Activated naive CD8-positive, alpha-beta T cell treated with anti-CD3 and anti-CD28 coated beads, Interleukin-2, amount 10 ng/mL, durations not matched to agents 7 days and 5 days (primary cell): ENCODE measurements at places on chromosomes 6 and 20. TPM values are rescaled to one million over a fixed set of nuclear protein-coding genes. Genes with fewer than 3 reads are reported as not detected.

NELFCD gene
- total RNA-seq, result 71.7 TPM

FLRT3 gene
- not detected for total RNA-seq

MAP7 gene
- 0.14 TPM for total RNA-seq

TRIM15 gene
- not detected for total RNA-seq

EEF1E1 gene
- total RNA-seq, result 26.0 TPM

MCCD1 gene
- total RNA-seq, result not detected

SMLR1 gene
- total RNA-seq, result not detected

- peaks cover 3% of the 10 kb centered on the region for H3K4me1 ChIP-seq
- H3K27me3 ChIP-seq, result peaks cover 36% of the 10 kb centered on the region
- no peaks in the 10 kb centered on the region for H3K36me3 ChIP-seq
- DNase-seq, result no peak
- H3K27ac ChIP-seq, result no peak overlapping the region
Measured at GRCh38 chr6:35501784-35502183, 4.9 kb upstream of the TEAD3 start.

- H3K4me3 ChIP-seq, result no peak overlapping the region
- H3K4me1 ChIP-seq, result peaks cover 5% of the 10 kb centered on the region
- H3K27ac ChIP-seq, result no peak overlapping the region
- no peak for DNase-seq
- peaks cover 19% of the 10 kb centered on the region for H3K36me3 ChIP-seq
Measured at GRCh38 chr6:132785936-132786335, 12.5 kb downstream of the SLC18B1 start.

DNA sequence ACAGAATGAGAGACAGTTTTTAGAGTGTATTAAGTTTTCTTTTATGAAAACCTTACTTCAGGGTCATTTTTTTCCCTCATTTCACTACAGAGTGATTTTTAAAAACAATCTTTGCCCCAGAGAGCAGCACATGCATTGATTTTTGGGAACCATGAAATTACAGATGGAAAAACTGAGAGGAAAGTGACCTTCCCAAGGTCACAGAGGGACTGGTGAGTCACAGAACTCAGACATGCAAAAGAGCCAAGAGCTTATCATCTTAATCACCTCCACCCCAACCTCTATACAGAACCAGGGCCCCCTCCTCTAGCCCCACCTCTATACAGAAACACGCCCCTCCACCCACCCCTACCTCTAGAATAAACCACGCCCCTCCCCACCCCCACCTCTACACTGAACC, 10.7 kb downstream of the PXMP4 start:
- no peak overlapping the region for H3K4me3 ChIP-seq
- H3K36me3 ChIP-seq, result peaks cover 28% of the 10 kb centered on the region
- no peaks in the 10 kb centered on the region for H3K27me3 ChIP-seq
- H3K27ac ChIP-seq, result peak overlapping the region; percentile 21
- H3K4me1 ChIP-seq, result peaks cover 7% of the 10 kb centered on the region

DNA sequence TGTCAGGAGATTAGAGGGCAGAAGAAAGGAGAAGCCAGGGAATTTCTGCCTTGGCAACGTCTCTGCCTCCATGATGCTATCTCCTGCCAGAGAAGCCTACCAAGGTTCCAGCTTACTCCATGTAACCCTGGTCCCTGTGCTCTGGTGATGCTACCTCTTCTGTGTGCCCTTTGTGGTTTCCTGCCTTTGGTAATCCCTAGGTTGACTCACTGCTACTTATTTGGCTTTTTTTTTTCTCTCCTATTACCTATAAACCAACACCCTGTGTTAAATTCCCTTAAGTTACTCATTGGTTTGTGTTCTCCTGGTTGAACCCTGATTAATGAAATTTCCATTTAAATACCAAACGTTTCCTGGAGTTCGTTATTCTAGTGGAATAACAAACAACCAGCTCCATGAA, 527.8 kb upstream of the FLRT3 start:
- H3K27ac ChIP-seq, result no peak overlapping the region
- H3K4me1 ChIP-seq, result no peaks in the 10 kb centered on the region
- no peaks in the 10 kb centered on the region for H3K27me3 ChIP-seq

DNA sequence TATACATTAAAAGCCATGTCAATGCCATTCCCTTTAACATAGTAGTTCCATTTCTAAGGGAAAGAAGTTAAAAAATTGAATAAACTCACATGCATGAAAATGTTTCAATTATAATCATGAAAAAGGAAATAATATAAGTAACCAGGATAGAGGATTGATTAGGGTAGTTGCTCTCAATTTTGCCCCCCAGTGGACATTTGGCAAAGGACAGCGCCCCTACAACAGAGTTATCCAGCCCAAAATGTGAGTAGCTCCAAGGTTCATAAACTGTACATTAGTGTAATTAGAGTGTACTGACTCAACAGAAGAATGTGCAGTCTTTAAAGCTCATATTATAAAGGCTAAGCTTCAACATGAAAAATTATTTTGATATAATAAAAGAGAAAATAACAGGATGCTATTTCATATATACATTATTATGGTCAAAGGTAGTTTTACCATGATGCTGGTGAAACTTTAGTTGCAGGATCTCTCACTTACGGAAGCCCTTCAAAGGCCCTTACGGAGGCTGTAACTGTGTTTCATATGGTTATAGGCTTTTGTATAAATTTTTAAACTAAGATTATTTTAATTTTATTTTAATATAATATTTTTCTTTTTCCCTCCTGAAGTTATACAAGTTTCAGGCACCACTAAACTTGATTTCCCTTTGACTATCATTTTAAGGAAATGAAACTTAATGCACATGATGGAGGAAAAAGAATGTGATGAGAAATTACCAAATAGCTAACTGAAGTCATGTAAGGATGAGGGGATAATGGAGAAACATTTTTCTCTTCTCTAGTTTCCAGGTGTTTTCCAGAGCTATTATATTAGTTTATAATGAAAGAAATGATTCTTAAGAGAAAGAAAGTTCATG, 403.6 kb downstream of the PLCB1 start:
- H3K4me1 ChIP-seq, result no peaks in the 10 kb centered on the region
- no peaks in the 10 kb centered on the region for H3K36me3 ChIP-seq
- H3K27ac ChIP-seq, result no peak overlapping the region
- H3K27me3 ChIP-seq, result peaks cover 4% of the 10 kb centered on the region

DNA sequence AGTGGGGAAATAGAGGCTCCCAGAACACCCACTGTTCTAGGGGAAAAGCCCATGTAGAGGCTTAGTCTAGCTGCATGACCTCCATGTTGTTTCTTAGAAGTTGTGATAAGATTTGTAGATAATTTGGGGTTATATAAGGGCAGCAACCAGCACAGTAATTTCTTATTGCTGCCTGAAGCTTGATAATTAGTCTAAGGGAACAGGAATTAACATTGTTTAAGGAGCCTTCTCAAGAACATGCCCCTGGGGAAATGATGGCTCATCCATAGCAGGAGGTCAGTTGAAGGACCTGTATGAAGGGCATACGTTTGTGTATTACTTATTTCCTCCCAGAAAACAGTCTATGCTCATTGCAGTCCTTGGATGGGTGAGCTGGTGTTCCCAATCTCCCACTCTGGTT, 170.7 kb upstream of the SCGN start:
- H3K4me1 ChIP-seq, result no peaks in the 10 kb centered on the region
- no peak overlapping the region for H3K4me3 ChIP-seq
- no peaks in the 10 kb centered on the region for H3K27me3 ChIP-seq
- DNase-seq, result no peak

- peaks cover 21% of the 10 kb centered on the region for H3K4me1 ChIP-seq
- no peak for DNase-seq
- H3K27me3 ChIP-seq, result no peaks in the 10 kb centered on the region
- H3K36me3 ChIP-seq, result no peaks in the 10 kb centered on the region
Measured at GRCh38 chr20:49690899-49691620, 22.6 kb downstream of the B4GALT5 start.

DNA sequence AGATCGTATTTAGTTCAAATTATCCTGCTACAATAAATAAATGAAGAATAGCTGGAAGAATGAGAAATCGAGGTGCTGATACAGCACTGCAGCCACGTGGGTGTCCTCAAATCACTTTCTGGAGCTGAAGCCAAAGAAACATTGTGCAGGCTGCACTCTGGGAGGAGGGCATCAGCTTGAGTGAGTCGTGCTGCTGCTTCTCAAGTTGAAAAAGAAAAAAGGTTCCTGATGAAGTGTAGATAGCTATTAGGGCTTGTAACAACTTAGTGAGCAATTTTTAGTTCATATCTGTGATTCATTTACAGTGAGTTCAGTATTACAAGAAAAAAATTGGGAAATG, 40.5 kb downstream of the DSE start:
- H3K4me3 ChIP-seq, result no peak overlapping the region
- H3K27me3 ChIP-seq, result peaks cover 10% of the 10 kb centered on the region
- H3K27ac ChIP-seq, result no peak overlapping the region
- no peak for DNase-seq
- peaks cover 3% of the 10 kb centered on the region for H3K36me3 ChIP-seq

DNA sequence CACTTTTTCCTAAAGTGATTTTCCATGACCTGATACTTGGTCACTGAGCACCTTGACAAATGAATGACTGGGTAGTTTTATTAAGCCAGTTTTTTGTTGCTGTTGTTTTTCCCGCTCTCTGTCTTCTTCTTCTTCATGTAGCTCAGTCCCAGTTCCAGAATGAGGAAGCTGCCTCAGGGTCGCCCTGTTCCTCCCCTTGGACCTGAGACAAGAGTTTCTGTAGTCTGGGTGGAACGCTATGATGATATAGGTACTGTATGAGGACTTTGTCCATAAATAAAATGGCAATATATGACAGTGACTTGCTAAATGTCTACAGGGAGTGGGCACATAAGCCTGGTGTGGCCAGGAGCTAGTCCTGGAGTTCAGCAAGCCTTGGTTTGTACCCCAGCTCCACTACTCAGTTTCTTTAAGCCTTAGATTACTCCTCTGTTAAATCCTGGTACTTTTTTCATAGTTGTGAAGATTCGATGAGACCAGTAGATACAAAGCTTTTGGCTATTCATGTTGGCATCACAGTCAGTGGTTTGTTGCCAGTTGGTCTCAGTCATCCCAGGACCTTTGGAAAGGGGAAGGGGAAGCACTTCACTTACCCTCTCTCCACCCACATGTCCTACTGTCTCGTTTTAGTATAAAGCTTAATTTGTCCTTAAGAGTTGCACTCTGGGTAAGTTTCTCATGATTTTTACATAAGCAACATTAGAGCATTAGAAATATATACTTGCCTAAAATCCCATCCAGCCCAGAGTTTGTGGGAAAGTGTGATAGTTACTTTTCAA, 11.1 kb upstream of the ADIG start:
- H3K27ac ChIP-seq, result no peak overlapping the region
- H3K4me3 ChIP-seq, result no peak overlapping the region
- DNase-seq, result no peak
- no peaks in the 10 kb centered on the region for H3K4me1 ChIP-seq
- peaks cover 14% of the 10 kb centered on the region for H3K36me3 ChIP-seq

DNA sequence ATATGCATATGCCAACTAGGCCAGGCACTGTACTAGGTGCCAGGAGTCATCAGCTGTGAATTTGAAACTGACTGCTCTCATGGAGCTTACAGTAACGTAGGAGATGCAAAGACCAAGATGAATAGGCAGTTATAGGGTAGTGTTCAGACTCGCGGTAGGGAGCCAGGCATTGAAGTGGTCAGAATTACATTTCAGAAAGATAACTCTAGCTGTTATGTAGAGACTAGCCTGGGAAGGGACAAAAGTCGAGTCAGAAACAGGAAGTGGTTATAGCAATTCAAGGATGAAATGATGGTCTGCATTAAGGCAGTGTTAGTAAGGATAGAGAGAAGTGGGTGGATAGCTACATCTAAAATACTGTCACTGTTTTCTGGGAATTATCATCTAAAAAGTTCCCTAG, 56.6 kb downstream of the PCMT1 start:
- peaks cover 15% of the 10 kb centered on the region for H3K36me3 ChIP-seq
- H3K4me3 ChIP-seq, result peak overlapping the region; percentile 39
- H3K4me1 ChIP-seq, result peaks cover 24% of the 10 kb centered on the region
- no peaks in the 10 kb centered on the region for H3K27me3 ChIP-seq

DNA sequence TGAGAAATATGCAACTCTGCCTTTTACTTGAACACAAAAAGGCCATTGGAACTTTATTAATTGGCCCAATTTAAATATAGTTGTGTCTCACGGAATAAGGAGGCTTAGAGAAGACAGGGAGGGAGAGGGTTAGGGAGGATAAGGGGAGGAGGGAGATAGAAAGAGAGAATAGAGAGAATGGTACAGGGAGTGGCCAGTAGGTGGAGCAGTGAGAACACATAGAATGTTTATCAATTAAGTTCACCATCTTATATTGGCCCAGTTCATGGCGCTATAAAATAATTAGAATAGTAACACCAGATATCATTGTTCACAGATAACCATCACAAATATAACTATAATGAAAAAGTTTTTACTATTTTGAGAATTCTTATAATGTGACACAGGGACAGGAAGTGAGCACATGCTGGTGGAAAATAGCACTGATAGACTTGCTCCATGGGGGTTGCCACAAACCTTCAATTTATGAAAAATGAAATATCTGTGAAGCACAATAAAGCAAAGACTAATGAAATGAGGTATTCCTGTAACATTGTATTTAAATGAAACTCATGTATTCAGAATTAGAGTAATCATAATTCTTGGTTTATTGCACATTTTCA, 374.1 kb upstream of the MANEA start:
- H3K27ac ChIP-seq, result no peak overlapping the region
- no peaks in the 10 kb centered on the region for H3K4me1 ChIP-seq
- H3K27me3 ChIP-seq, result no peaks in the 10 kb centered on the region
- no peak overlapping the region for H3K4me3 ChIP-seq
- DNase-seq, result no peak

DNA sequence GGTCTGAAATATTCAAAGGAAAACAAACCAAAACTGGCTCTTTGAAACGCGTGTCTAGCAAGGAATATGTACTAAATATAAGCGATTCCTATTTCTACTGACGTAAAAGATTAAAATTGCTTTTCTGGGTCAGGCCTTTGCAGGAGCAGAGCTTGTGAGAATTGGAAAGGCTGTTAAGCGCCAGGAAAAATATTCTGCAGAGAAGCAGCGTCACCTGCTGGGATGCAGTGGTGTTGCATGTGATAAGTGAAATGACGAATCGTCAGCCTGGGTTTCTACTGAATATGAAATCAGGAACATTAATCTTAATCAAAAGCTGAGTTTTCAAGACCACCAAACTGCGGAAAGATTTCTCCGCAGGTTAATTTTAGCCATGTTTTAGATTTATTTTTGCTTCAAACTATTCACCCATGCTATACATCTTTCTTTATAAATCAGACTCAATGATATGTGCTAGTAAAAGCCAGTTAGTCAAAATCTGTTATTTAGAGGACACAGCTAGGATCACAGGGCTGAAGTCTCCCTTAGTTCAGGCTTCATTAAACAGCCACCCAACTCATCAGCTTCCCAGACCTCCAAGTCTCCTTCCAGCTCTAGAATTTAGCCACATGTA, 67.4 kb downstream of the ALDH8A1 start:
- H3K27ac ChIP-seq, result no peak overlapping the region
- H3K4me3 ChIP-seq, result no peak overlapping the region
- H3K36me3 ChIP-seq, result no peaks in the 10 kb centered on the region
- H3K27me3 ChIP-seq, result peaks cover 18% of the 10 kb centered on the region
- H3K4me1 ChIP-seq, result peaks cover 3% of the 10 kb centered on the region
- DNase-seq, result peak; percentile 62

GRCh38 chr6:157184202-157185015, 138.9 kb downstream of the TMEM242 start:
- H3K4me3 ChIP-seq, result peak overlapping the region; percentile 45
- H3K4me1 ChIP-seq, result peaks cover 8% of the 10 kb centered on the region
- H3K27me3 ChIP-seq, result no peaks in the 10 kb centered on the region
- peaks cover 3% of the 10 kb centered on the region for H3K36me3 ChIP-seq
- DNase-seq, result peak; percentile 72
